ENCODE measurements at places on chromosomes 11 and 22.

DNA sequence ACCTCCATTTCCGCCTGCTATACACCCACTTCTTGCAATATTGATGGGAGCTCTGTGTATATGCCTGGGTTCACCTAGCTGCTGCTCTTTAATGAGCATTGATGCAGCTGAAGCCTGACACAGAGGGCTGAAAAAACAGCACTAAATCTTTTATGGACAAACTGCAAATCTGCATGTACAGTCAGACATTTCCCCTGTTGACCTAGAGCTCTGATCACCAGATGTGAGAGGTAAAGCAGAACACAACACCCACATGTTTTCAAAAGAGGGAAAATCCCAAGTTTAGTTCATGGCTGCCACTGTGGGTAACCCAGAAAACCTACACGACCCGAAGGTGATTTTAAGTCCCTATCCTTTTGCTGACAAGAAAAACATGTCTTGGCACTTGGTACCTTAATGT is 303.0 kb upstream of the PITPNB start:
- DNase-seq: no peak

- no peak for DNase-seq
Measured at GRCh38 chr11:19929147-19929546, 216.5 kb downstream of the NAV2 start.

DNA sequence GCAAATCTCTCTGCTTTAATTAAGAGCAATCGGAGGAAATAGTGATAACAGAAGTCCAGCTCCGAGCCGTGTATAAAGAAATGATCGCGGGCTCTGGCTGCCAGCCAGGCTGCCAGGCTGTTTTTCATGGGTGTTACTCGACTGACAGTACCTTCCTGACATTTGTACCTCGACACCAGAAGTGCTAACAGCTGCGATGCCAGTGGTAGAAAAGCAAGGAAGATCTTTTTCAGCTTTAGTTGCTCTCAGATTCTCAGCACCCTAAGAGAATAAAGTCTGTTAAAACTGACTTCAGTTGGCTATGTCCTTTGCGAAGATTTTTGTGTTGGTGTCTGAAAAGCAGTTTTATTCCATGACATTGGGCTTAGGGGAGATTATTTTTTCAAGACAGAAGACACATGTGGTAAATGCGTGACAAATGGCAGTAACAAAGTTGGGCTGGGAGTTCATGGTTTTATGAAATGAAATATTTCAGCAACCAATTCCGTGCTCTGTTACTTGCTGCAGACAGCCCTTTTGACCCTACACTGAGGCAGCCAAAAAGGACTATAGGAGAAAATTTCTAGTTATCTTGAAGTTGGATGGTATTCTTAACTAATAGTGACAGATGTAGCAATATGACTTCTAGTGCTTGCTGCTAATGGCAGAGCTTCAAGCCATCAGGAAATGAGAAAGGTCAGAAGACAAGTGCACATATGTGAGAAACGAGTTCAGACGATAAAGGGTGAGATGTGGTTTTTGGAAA is 296.2 kb downstream of the CNTN5 start:
- no peak for DNase-seq

DNA sequence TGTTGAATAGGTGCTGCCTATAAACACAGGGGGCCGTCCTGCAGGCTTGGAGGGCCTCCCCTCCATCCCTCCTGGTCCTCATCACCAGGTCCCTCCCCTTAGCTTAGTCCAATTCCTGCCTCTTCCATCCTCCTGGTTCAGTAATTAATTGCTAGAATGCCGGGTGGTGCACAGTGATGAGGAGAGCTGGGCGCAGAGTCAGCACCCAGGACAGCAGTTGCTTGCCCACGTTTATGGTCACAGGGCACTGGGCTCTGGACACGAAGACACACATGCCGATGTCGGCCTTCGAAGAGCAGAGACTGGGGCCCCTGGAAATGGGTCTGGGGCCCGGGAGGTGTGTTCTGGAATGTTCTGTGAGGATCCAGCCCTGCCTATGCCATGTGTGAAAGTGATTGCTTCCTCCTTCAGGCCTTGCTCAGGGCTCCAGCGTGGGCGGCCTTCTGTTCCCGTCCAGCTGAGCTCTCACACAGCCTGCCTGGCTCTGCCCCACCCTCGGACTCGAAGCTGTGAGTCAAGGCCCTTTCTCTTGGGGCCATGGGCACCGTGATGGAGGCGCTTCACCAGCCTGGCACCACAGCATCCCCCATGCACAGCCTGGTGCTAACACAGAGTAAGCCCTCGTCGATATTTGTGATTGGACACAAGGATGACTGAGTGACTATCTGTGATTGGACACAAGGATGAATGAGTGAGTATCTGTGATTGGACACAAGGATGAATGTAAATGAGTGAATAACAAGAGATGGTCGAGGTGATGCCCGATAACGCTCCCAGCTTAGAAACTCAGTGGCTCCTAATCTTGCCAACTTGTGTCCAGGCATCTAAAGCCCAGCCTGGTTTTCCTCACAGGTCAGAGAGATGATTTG is 884.7 kb downstream of the BRD1 start:
- no peak for DNase-seq

- no peak for DNase-seq
Measured at GRCh38 chr11:10990637-10991193, 132.9 kb upstream of the ZBED5 start.
